Right ventricle myocardium superior (tissue), 1 donor: ENCODE measurements at places on chromosomes 1 and 21. TPM values are rescaled to one million over a fixed set of nuclear protein-coding genes. Genes with fewer than 3 reads are reported as not detected.

GBP4 gene
- total RNA-seq = 7.4 TPM

TNFRSF9 gene
- total RNA-seq = not detected

RPTN gene
- total RNA-seq = not detected

UMODL1 gene
- total RNA-seq = 0.05 TPM

POU3F1 gene
- 0.16 TPM for total RNA-seq

RNU1-1 gene
- total RNA-seq = 9,391 TPM
